Heart left ventricle (tissue), 16 donors: ENCODE measurements at places on chromosomes 16 and 17.

DNA sequence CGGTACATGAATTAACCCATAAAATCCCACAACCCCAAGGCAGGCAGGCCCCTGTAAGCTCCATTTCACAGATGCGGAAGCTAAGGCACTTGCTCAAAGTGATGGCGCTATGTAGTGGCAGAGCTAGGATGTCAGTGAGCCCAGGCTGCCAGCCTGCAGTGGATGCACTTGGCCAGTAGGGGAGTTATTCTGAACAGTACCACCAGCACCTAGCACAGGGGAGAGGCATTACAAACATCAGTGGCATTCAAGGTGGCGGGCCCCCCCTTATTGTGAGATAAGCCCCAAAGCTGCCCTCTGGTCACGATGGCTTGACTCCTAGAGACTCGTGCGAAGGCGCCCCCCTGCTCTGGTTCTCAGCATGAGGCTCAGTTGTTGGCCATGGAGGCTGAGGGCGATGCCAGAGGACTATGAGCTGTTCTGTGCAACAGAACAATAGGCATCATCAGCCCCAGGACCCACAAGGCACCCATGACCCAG is 33.8 kb downstream of the GTF3C1 start:
- no peak for DNase-seq

- DNase-seq: no peak
Observed at GRCh38 chr16:66539623-66540469, 10.1 kb downstream of the TK2 start.

DNA sequence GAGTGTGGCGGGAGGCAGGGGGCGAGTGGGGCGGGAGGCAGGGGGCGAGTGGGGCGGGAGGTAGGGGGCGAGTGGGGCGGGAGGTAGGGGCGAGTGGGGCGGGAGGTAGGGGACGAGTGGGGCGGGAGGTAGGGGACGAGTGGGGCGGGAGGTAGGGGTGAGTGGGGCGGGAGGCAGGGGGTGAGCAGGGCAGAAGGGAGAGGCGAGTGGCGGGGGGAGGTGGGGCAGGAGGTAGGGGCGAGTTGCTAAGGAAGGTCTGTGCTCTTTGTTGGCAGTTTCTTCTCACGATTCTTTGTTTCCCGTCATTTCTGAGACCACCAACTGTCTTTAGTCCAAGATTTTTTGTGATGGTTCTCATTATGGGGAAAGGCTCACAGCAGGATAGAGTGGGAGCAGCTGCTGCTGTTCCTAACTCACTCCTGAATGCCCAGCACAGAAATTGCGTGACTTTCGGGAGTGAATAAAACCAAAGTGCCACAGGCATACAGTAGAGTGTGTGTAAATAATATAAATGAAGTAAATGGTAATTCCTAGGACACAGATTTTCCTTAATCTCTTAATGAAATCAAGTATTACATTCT is 44.7 kb downstream of the COG7 start:
- no peak for DNase-seq

- DNase-seq: no peak
Observed at GRCh38 chr16:75627851-75628250, 4.8 kb upstream of the ADAT1 start.

DNA sequence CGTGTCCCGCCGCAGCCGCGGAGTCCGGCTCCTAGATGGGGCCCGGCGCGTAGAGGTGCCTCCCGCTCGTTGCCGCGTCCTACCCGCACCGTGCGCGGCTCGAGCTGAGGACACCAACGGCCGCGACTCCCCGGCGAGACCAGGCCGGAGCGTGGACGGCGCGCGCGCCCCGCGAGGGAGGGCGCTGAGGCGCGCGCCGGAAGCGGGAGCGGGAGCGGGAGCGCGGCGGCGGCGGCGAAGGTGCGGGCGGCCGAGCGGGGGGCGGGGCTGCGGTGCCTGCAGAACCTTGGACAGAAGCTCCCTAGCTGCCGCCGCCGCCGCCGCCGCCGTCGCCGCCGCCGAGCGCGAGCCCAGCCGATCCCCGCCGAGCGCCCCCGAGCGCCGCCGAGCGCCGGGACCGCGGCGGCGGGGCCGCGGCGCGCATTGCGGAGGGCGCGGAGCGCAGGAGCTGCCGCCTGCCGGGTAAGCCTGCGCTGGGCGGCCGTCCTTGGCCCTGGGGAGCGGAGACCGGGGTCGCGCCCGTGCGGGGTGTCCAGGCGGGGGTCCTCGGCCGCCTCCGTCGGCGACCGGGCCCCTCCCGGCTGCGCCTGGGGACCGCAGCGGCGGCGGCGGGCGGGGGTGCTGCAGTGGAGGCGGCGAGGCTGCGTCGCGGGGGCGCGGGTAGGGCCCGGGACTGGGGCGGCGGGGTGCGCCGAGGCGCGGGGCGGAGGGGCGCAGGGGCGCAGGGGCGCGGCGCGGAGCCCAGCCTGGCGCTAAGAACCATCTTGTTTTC is at the start of gene CDK5R1:
TSS of gene CDK5R1 (plus strand) at position 293 of the 772 bp plus-strand sequence. CDS start 628 bp downstream, outside the sequence.
- DNase-seq: peak; percentile 72
